ENCODE measurements at places on chromosomes 1 and 21. TPM values are rescaled to one million over a fixed set of nuclear protein-coding genes. Genes with fewer than 3 reads are reported as not detected.

PYHIN1 gene
- not detected for polyA plus RNA-seq

MYOG gene
- not detected for polyA plus RNA-seq

WDR77 gene
- polyA plus RNA-seq: 53.0 TPM

LDLRAP1 gene
- 9.9 TPM for polyA plus RNA-seq

CNIH3 gene
- 0.75 TPM for polyA plus RNA-seq

S100A2 gene
- polyA plus RNA-seq: 19.5 TPM

FOXO6 gene
- 0.22 TPM for polyA plus RNA-seq

RRP1B gene
- 31.4 TPM for polyA plus RNA-seq

GPR157 gene
- polyA plus RNA-seq: 2.8 TPM

MYOM3 gene
- polyA plus RNA-seq: 8.5 TPM

DNASE2B gene
- polyA plus RNA-seq: not detected

ANKRD45 gene
- 0.18 TPM for polyA plus RNA-seq

LEMD1 gene
- 0.26 TPM for polyA plus RNA-seq

SAMSN1 gene
- not detected for polyA plus RNA-seq

TPR gene
- polyA plus RNA-seq: 49.0 TPM

NEXN gene
- 8.7 TPM for polyA plus RNA-seq

VWA5B1 gene
- not detected for polyA plus RNA-seq

ACOT7 gene
- 48.0 TPM for polyA plus RNA-seq

LCE1A gene
- polyA plus RNA-seq: not detected

KCNJ9 gene
- not detected for polyA plus RNA-seq

DYRK3 gene
- 8.7 TPM for polyA plus RNA-seq

PTPRC gene
- polyA plus RNA-seq: not detected

LCE1D gene
- polyA plus RNA-seq: not detected

AQP10 gene
- polyA plus RNA-seq: not detected

SIM2 gene
- 12.1 TPM for polyA plus RNA-seq

PLA2G2F gene
- polyA plus RNA-seq: not detected

ANKRD34A gene
- polyA plus RNA-seq: 0.25 TPM

TNFSF4 gene
- 0.06 TPM for polyA plus RNA-seq

FMOD gene
- not detected for polyA plus RNA-seq

CATSPERE gene
- polyA plus RNA-seq: 0.33 TPM

MSH4 gene
- polyA plus RNA-seq: 0.03 TPM

SLC44A5 gene
- 0.10 TPM for polyA plus RNA-seq

KRTAP11-1 gene
- polyA plus RNA-seq: not detected

TCHH gene
- 0.07 TPM for polyA plus RNA-seq

FAM151A gene
- polyA plus RNA-seq: not detected

CYP4X1 gene
- not detected for polyA plus RNA-seq

FAM177B gene
- polyA plus RNA-seq: not detected

C1orf94 gene
- polyA plus RNA-seq: not detected

GJC2 gene
- 0.40 TPM for polyA plus RNA-seq

CLEC20A gene
- not detected for polyA plus RNA-seq

OR2G6 gene
- not detected for polyA plus RNA-seq

CNR2 gene
- polyA plus RNA-seq: not detected

CFAP141 gene
- polyA plus RNA-seq: not detected

HSD3B2 gene
- not detected for polyA plus RNA-seq

OR2T33 gene
- polyA plus RNA-seq: not detected

PTPN7 gene
- not detected for polyA plus RNA-seq

TMEM79 gene
- 6.3 TPM for polyA plus RNA-seq
